ENCODE measurements at places on chromosomes 4 and X.

DNA sequence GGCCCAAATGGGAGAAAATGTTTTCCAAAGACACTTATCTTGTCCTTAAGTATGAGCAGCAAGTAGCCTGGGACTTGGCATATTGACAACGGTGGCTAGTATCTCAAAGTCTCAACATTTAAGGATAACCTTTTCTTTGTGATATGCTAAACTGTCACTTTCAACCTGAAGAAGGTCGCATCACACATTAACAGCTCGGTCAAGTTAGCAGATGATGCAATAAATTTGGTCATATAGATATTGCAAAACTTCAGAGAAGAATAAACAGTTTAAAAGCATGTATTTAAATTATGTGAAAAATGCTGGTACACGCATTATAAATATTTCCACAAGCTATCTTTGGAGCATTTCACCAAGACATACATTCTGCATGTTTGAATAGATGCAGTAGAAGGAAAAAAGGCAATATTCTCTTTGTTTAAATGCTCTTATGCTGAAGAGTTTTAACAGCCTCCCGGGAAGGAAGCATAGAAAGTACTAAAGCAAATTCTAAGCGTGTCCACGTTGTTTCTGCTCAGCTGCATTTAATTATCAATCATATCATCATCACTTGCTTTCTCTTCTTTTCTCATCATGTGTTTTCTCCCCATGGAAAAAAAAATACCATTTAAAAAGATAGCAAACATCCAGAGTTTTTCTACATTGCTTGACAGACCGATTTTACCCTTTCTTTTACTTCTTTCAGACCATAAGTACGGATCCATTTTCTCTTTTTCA, 24.2 kb downstream of the ARHGAP6 start:
- no peak for DNase-seq

DNA sequence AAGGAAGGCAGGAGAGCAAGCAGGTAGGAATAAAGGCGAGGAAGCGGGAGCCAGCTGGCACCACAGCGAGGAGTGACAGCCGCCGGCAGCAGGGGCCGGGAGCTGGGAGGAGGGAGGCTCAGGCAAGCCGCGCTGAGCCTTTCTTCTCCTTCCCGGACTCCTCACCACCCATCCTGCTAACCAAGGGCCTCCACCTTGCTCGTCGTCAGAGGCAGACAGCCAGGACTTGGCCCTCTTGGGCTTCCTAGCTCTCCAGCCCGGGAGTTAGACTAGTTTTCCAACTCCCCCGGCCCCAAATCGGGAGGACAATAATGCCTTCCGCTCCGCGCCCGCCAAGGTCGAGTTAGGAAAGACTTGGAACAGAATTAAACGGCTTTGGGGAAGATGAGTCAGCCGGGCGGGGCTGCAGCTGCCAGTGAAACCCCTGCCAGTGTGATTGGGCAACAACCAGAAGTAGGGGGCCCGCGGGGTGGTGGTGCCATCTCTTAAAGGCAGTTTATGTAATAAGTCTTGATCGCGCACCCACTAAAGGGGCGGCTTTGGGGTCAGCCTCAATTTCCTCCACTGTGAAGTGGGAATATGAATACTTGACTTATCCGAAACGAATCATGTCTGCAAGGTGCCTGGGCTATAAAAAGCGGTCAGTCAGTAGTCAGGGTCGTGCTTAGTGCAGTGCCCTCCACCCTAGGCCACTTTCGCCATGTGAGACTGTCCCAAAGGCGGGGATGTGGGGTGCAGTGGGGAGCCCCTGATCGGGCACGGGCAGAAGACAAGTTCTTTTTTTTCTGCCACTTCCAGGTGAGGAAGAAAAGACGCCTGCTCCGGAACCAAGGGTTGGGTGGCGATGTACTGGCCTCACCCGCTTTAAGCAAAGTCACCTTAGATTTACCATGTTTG, 6.7 kb upstream of the HSD17B10 start:
- no peak for DNase-seq

GRCh38 chr4:165514739-165515138, 135.9 kb downstream of the CPE start:
- no peak for DNase-seq

DNA sequence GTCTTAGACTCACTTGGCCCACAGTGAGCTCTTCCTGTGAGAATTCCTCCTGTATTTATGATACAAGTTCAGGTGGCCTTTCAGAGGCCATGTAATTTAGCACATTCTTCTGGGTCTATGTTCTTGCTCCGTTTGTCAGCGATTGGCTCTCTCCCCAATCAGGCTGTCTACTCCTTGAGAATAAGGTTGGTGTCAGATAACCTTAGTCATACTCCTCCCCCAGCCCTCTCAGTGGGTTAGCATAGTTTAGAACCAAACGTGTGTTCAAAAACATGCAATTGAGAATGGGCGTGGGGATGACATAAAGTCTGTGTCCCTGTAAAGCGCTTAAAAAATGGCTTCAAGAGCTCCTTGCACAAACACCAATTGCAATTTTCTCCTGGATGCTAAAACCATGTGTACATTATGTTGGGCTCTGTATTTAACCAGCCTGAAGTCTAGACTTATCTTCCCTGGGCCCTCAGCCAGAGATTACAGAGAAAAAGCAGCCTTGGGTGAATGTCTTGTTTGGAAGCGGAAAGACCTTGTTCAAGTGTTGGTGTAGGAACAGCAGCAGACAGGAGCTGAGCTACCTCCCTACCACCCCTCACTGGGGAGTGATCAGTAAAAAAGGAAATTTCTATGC, 9.9 kb upstream of the CT47C1 start:
- no peak for DNase-seq

- no peak for DNase-seq
Measured at GRCh38 chrX:141175786-141176185, 1.1 kb downstream of the LDOC1 start.

- no peak for DNase-seq
Measured at GRCh38 chr4:184097241-184097605, 120.5 kb downstream of the ENPP6 start.

DNA sequence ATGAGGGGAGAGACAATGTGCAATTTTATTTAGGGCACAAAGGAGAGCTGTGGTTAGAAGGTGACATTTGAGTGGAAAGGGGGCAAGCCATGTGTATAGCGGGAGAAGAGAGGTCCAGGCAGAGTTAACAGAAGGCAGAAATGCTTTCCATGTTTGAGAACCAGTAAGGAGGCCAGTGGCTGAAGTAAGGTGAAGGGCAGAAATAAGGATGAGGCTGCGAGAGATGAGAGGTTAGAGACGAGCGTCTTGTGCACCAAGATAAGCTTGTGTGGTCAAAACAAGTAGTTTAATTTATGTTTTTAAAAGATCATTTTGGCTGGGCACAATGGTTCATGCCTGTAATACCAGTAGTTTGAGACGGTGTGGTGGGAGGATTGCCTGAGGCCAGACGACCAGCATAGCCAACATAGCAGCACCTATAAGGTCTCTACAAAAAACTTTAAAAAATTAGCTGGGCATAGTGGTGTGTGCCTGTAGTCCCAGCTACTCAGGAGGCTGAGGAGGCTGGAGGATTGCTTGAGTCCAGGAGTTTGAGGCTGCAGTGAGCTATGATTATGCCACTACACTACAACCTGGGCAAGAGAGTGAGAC, 8.5 kb downstream of the HTT start:
- DNase-seq = no peak

DNA sequence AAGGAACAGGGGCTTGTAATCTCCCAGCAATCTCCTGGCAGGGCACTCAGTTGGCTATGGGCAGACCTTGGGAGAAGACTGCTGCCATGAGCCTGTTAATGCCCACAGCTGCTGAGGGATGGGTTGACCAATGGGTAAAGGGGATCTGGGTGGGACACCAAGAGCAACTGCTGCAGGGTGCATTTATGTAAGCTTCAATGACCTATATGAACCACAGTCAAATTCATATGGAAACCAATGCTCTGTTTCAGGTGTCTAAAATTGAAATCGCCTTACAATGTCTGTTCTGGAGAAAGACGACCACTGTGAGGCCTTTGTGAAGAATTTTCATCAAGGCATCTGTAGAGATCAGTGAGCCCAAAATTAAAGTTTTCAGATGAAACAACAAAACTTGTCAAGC, 6.1 kb downstream of the EPGN start:
- no peak for DNase-seq

DNA sequence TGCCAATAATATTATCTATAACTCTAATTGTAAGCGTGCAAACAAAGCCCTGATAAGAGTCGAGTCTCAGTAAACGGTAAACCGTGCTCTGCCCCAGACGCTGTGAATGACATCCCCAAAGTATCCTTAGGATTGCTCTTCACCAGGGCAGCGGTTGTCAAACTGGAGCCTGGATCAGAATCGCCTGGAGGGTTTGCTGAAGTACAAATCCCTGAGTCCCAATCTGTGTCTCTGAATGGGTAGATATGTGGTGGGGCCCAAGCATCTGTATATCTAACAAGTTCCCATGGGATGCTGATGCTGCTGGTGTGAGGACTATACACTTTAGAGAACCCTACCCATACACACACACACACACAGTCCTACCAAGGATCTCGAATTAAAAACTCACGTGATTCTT, 813 bp upstream of the APBB2 start:
- DNase-seq = no peak

DNA sequence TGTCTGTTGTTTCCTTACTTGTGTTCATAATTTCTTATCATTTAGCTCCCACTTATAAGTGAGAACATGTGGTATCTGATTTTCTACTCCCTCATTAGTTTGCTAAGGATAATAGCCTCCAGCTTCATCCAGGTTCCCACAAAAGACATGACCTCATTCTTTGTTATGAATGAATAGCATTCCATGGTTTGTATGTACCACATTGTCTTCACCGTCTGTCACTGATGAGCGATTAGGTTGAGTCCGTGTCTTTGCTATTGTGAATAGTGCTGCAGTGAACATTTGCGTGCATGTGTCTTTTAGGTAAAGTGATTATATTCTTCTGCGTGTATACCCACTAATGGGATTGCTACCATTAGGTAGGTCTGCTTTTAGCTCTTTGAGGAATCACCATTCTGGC, 624.3 kb upstream of the EPHA5 start:
- no peak for DNase-seq

GRCh38 chr4:26268246-26268645, 52.6 kb upstream of the RBPJ start:
- no peak for DNase-seq

- DNase-seq = no peak
Measured at GRCh38 chr4:62531264-62531663, 1331.1 kb downstream of the ADGRL3 start.

- DNase-seq = no peak
Measured at GRCh38 chrX:150202641-150203247, 160.4 kb upstream of the MAMLD1 start.

DNA sequence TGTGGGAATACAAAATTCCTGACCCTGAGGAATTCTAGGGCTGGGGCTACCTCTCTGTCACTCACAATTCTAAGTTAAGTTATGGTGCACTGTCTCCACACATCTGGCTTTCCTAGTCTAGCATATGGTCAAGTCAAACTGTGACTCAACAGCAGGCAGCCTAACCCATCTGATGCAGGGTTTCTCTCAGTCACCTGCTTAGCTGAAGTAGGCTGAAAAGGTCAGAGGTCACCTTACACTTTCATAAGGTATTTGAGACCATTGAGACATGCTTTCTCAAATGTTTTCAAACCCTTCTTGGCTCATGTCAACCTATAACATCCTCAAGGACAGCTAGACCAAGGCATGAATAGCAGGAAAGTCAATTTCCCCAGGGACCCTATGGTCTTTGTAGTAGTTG, 196.5 kb upstream of the STK26 start:
- DNase-seq = no peak

DNA sequence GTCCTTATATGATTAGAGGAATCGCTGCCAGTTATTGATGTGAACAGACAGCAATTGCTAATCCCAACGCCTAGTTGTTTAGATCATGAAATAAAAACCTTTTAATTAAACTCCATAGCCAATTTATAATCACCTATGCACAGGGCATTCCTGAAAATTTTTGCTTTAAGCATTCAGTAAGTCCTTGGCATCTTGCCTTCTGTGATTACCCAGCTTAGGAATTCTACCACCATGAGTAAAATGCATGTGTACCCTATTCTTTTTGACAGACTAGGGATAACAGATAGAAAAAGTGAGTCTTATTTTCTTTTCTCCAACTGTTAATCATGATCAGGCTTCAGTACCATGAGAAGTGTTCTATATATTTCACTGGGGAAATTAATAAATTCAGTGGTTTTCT, 995.3 kb upstream of the GRIA3 start:
- no peak for DNase-seq

DNA sequence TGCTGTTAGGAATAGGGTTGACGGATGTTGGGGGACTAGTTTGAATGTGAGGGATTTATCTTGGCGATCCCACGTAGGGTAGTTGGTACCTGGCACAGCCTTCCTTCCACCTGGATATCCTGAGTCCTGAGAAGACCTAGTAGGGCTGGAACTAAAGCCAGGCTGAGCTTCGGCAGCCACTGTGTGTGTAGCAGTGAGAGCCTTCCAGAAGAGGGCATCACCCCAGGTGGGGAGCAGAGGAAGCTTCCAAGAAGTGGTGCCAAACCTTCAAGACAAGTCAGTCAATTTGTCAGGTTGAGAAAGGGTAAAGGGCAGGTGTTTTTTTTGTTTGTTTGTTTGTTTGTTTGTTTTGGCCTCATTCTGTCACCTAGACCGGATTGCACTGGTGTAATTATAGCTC, 1.2 kb upstream of the FGFBP2 start:
- no peak for DNase-seq

DNA sequence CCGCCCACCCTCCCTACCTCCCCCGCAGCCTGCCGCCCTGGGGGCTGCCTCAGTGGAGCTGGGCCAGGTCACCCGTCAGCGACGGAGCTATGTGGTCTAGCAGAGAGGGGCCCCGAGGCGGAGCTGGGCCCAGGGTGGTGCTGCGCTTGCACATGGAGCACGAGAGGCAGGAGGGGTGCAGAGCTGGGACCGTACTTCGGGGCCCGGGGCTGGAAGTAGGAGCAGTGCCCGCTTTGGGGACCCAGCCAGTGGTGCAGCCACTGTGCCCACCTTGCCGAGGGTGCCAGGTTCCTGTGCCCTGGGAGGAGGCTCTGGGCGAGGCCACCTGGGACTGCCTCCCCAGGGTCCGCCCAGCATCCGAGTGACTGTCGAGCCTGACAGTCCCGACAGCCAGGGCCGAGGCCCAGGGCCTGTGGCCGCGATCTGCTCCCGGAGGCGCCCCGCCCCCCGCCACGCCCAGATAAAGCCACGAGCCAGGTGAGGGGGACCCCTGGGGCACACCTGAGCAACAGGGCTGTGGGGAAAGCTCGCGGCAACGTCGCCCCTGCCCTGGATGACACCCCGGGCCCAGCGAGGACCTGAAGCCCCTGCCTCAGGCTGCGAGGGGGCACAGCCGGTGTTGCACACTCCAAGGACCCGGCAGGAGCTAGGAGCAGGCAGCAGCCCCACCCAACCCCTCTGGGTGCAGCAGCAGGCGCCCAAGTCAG, 117.5 kb downstream of the DNAAF6 start:
- no peak for DNase-seq

- DNase-seq = no peak
Measured at GRCh38 chr4:128871948-128872347, 62.4 kb downstream of the JADE1 start.

GRCh38 chr4:93813092-93813491, 15.5 kb upstream of the ATOH1 start:
- DNase-seq = no peak

- no peak for DNase-seq
Measured at GRCh38 chr4:60945641-60946040, 254.5 kb upstream of the ADGRL3 start.

- no peak for DNase-seq
Measured at GRCh38 chr4:80806472-80806871, 224.0 kb upstream of the BMP3 start.
